ENCODE measurements at places on chromosomes 1 and 21.
A peak's percentile ranks its signal among the peaks of the same experiment; 100 is the strongest.

GRCh38 chr1:46394108-46394871 is at the start of gene FAAH:
FAAH (plus strand) TSS chr1:46394317; CDS start chr1:46394349, 32 bp downstream.
- DNase-seq = peak; percentile 91

DNA sequence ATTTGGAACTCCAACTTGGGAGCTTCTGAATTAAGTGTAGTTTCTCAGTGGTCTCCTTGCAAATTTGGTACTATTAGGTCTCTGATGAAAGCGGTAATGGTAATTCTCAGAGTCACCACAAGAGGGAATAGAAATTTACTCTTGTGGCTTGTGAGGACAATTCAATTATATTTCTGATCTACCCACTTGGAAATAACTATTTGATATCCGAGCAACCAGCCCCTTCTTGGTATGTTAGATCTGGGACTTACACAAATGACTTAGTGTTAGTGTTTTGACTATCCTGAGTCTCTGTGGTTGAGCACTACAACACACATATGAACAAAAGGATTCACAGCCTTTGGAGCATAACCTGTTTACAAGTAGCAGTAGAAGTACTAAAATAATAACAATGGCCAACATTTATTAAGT is 68.1 kb downstream of the RPS6KA1 start:
- DNase-seq = peak; percentile 35

DNA sequence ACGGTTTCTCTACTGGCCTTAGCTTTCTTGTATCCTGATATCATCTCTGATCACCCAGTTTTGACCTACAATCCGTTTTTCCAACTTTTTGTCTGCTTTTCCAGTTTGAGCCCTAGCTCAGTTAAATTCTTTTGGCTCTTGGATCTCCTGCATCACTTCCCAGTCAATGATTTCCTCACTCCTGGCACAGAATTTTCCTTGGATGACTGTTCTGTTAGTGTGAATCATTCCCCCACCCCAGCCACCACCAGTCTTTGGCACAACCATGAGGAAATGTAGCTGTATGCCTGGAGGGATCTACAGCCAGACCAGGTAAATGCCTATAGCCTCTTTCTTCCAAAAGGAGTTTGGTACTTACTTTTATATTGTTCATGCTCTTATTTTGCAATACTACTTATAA is 187.2 kb upstream of the PTGFR start:
- no peak for DNase-seq

- DNase-seq = no peak
Measured at GRCh38 chr1:186977266-186977957, 148.7 kb downstream of the PLA2G4A start.

Data from large intestine (tissue), 12 donors.